NT2/D1 (cell line): ENCODE measurements at places on chromosomes 11 and 22.

DNA sequence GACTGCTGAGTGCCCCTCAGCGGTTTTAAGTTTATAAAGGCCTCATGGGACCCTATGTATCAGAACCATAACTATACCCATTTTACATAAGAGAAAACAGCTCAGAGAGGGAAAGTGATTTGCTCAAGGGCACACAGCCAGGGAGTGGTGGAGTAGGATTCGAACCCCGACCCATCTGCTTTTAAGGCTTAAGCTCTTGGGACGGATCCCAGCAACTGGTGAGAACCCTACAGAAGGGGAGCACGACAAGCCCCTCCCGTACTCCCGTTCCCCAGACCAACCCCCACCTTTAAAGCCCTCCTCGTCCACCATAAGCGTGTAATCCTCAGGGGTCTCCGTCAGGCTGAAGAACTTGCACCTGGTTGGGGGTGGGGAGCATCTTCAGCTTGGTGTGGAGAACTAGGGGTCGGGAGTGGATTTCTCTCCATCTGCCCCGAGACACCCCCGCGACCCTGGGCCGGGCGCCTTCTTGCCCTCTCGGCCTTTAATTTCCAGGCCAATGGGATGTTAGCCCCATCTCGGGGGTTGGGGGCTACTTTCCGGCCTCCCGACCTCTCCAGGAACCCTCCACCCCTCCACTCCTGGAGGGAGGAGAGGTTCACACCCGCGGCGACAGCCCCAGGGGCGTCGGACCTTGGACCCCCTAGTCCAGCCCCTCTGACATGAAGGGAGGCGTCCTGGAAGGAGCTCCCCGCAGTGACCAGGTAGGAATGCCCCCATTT is 725 bp downstream of the CASTOR1 start:
- DNase-seq = no peak

- DNase-seq = no peak
Measured at GRCh38 chr11:11709447-11710239, 87.8 kb upstream of the GALNT18 start.

DNA sequence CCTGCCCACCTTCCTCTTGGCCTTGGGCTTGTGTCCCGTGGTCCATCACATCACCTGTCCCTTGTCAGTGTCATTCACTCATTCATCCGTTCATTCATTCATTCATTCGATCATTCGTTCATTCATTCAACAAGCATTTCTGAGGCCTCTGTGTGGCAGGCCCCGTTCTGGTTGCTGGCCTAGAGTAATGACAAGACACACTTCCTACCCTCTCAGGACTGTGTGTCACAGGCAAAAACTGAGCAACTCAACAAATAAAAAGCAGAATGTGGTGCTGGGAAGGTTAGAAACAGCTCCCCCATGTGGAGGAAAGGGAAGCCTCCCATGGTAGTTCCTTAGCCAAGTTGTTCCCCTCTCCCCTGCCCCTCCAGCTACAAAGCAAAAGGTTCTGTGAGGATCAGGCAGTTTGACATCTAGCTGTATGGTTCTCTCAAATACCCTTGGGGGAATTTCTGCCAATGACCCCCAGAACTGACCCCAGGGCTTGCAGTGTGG is 1.6 kb upstream of the OMP start:
- DNase-seq = no peak

- no peak for DNase-seq
Measured at GRCh38 chr22:41539146-41540005, 4.9 kb downstream of the POLR3H start.

GRCh38 chr11:43582024-43582862 is 98.3 kb upstream of the HSD17B12 start:
- no peak for DNase-seq

- no peak for DNase-seq
Measured at GRCh38 chr11:460331-461199, 10.5 kb downstream of the PTDSS2 start.

- no peak for DNase-seq
Measured at GRCh38 chr11:123838659-123839058, 32.5 kb upstream of the OR6M1 start.

GRCh38 chr22:44884968-44885805 is 124.6 kb downstream of the PHF21B start:
- DNase-seq = no peak

DNA sequence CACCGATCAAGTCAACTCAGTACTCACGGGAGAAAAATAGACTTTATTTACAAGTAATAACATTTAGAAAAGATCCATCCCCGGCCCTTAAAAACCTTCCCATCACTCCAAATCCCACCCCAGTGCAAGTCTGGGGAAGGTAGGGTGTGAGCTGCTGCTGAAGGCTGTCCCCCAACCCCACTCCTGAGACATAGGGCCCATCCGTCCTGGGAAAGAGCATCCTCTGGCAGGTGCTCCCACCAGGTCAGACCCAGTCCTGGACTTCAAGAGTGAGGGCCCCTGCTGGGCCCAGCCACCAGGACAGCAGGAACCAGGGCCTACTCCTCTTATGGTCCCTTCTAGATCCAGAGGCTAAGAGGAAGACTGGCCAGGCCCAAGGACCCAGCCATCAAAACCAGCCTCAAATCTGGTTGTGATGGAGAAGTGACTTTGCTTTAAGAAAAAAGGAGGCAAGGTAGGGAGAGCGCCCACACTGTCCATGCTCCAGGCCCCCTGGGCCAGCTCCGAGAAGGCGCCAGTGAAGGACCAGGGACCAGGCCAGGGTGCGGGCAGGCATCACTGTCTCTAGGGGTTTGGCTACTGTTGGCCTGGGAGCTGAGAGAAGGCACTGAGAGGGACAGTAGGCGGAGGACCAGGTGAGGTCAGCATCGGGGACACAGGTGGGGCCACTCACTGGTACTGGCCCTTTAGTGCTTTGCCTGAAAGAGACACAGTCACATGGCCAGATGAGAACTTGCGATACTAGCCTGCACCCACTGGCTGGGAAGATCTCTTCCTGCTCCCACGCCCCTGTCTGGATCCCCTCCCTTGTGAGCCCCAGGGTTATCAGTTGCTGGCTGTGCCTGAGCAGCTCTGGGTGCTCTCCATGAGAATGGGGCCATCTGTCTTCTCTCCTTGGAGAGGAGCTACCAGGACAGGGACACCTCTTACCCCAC is 4.4 kb downstream of the IL18BP start:
- DNase-seq = no peak

DNA sequence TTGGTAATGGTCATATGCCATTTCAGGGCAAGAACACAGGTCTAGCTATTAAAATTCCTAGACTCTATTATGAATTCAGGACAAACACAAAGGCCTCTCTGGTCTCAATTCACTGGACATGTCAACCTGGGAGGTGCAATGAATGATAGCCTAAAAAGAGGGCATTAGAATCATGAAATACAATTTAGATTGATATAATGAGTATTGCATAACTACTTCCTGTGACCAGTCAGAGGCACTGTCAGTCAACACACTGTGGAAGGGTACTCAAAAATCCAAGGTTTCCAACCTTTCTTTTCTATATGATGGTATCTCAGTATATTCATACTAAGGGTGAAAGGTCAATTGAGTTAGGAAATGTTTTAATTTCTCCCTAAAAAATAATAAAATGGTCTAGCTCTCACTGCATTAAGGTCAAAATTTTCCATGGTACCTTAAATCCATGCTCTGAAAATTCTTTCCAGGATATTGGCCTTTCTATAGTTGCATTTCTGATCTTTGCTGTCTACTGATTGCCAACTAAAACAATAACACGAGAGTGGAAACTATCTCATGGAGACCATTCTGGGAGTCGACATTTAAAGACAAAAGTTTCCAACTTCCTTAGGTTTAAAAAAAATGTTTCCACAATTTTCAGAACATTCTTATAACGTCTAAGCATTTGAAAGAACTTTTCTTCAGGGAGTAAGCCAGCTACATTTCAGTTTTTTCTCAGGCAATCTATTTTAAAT is 81.7 kb upstream of the APOA1 start:
- no peak for DNase-seq

- no peak for DNase-seq
Measured at GRCh38 chr11:92601048-92601447, 368.4 kb upstream of the MTNR1B start.

GRCh38 chr11:66004186-66004585 is 1.9 kb downstream of the BANF1 start:
- DNase-seq = no peak

DNA sequence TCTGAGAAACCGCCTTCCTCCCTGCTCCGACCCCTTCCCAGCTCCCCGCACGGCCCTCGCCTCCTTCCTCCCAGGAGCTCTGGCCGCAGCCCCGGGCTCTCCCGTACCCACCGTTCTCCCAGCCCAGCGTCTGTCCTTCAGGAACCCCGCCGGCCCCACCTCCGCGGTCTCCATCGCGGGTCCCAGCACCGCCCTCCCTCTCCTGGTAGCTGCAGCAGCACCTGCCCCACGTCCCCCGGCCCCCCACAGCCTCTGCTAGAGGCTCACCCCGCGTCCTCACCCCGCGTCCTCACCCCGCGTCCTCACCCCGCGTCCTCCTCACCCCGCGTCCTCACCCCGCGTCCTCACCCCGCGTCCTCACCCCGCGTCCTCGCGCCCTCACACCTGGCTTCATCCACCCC is 85.9 kb downstream of the WNT7B start:
- DNase-seq = no peak

- DNase-seq = peak; percentile 66
Measured at GRCh38 chr11:7673724-7674434, 579 bp upstream of the CYB5R2 start.

DNA sequence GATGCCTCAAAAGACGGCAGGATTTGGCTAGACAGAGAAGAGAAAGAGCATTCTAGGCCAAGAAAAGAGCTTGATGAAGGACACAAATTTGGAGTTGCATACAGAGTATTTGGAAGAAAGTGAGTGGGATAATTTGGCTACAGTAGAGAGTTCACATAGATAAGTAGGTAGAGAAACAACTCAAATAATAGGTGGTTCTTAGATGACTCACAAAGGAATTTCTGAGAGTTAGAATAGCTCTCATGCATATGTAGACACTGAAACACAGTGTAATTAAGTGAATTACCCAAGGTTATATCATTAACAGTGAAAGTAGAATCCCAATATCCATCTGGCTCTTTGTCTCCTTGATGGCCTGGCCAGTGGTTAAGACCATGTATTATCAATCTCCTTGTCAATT is 228.6 kb upstream of the DDI1 start:
- no peak for DNase-seq

DNA sequence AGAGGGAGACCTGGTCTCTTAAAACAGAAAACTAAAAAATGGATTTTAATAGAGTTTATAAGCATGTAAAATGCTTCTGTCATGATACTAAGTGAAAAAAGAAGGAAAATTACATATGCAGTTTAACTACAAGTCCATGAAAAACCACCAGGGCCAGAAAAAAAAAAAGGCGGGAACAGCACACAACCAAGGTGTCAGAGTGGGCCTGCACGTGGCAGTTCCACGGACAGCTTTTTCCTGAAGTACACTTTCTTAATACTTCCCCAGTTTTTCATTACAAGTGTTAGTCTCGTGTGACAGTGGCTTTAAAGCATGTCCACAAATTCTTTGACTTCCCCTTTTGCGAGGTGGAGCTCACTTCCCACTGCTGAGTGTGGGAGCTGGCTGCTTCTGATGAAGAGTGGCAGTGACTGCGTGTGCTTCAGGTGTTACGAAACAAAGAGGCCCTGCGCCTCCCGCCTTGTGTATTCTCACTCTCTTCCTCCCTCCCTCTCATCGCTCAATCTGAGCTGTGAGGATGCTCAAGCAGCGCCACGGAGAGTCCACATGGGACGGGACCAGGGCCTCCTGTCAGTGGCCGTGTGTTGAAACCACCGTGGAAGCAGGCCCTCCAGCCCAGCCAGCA is 16.4 kb downstream of the PPM1F start:
- DNase-seq = no peak

DNA sequence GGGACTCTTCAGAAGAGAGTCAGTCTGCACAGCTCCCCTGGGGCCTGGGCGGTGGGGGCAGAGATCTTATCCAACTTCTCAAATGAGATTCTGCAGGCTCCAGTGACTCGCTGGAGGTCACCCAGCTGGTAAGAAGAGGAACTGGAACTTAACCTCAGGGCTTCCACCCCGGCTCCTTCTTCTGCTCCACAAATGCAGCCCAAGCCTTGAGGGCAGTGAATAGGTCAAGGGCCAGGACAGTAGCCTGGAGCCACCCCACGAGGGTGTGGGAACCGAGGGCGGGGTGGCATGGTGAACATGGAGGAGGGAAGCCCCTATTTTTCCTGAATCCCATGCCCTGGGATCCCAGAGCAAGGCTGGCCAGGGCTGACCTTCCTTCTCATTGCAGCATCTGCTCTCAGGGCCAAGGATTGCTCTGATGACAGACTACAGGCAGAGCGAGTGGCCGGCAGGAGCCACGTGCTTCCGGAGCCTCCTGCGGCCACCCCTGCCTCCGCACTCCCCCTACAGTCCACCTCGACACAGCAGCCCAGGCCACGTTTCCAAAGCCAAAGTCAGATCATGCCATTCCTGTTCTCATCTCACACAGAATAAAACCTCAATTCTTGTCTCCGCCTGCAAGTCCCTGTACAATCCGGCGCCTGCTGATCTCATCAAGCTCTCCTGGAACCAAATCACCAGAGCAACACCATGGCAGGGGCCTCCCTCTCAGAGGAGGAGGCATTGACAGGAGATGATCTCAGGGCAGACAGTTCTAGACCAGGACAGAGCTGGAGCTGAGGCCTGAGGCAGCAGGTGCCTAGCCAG is 21.1 kb upstream of the UPK3A start:
- no peak for DNase-seq
